ENCODE measurements at places on chromosomes 12 and 14.

DNA sequence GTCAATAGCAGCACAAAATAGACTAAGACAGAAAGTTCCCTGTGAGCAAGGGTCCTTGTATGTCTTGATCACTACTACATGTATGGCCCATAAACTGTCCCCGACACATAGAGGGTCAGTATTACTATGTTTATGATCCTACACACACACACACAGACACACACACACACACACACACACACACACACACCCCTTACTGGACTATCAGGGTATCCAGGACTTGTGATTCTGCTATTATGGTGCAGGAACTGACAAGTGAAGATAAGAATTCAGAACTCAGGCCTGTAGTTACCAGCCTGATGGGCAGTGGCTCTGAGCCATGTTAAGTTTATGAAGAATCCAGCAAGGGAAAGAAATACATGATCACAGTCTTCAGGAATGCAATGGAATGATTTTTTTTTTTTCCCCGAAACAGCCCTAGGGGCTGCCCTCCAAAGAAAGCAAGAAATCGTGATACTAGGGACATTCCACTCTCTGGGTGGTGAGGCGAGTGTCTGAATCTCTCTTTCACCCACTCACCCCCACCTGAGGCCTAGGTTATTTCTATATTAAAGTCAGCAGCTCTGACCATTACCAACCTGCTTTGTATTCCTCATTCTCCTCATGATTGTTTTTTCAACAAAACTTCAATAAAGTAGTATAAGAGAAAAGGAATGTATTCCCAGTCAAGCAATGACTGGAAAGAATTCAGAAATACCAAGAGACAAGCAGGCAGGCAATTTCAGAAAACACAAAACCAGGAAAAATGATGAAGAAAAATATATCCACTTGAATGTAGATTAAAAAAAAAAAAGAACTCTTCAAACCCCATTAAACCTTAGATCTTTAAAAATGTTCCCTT is 105.8 kb downstream of the AVPR1A start:
- no peak for DNase-seq

GRCh38 chr14:101791919-101792572 is 30.5 kb downstream of the PPP2R5C start:
- DNase-seq: no peak

DNA sequence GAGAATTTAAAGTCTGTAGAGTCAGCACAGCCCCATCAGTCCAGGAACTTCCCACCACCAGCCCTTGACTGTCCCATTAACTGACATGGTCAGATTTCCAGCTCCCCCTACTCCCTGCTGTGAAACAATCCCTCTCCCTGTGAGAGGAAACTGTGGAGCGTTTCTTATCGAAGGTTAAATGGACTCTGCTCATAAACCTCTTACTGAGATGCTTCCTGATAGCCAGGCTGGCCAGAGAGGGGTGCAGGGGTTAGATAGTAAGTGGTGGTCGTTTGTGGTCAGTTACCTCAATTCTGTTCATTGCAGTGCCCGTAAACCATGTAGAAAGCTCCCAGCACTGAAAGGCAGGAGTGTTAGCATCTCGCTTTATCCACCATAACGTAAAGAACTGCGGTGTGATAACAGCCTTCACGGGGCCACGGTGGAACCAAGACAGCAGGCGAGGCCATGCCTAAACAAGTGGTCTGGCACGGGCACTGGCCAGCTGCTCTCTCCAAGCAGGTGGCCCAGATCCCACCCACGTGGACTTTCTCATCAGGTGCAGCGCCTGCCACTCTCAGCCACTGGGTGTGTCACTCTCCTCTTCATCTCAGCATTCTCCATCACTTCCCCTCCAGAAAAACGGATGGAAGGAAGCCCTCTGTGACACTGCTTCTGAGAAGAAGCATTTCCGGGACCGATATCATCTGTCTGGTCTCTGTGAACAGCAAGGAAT is 102.2 kb downstream of the FBXL14 start:
- DNase-seq: no peak

GRCh38 chr12:122100568-122100967 is 22.0 kb downstream of the MLXIP start:
- no peak for DNase-seq

DNA sequence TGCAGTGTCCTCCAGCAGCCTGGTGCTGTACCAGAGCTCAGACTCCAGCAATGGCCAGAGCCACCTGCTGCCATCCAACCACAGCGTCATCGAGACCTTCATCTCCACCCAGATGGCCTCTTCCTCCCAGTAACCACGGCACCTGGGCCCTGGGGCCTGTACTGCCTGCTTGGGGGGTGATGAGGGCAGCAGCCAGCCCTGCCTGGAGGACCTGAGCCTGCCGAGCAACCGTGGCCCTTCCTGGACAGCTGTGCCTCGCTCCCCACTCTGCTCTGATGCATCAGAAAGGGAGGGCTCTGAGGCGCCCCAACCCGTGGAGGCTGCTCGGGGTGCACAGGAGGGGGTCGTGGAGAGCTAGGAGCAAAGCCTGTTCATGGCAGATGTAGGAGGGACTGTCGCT is 15.2 kb downstream of the C12orf43 start:
- no peak for DNase-seq

GRCh38 chr12:123150744-123151456 is at the start of gene PITPNM2:
PITPNM2 (minus strand) TSS chr12:123151090; CDS start chr12:123034590, 116,500 bp downstream.
- DNase-seq: no peak

GRCh38 chr12:107331912-107332311 is 238.6 kb upstream of the CRY1 start:
- DNase-seq: no peak

GRCh38 chr12:88145567-88146505 is 3.7 kb downstream of the TMTC3 start:
- no peak for DNase-seq

- no peak for DNase-seq
Observed at GRCh38 chr14:63428486-63428885, 109.8 kb upstream of the GPHB5 start.

DNA sequence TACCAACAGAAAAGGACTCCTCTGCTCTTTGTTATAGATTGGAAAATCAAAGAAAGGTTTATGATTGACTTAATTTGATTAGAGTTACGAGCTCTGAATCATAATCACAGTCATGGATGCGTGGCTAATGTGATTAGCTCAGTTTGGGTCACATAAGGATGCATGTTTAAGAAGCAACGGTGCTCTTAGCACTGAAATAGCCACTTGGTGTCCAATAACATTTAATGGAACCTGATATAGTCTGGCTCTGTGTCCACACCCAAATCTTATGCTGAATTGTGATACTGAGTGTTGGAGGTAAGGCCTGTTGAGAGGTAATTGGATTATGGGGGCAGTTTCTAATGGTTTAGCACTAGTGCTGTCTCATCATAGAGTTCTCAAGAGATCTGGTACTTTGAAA is 501.6 kb downstream of the SLC6A15 start:
- no peak for DNase-seq

DNA sequence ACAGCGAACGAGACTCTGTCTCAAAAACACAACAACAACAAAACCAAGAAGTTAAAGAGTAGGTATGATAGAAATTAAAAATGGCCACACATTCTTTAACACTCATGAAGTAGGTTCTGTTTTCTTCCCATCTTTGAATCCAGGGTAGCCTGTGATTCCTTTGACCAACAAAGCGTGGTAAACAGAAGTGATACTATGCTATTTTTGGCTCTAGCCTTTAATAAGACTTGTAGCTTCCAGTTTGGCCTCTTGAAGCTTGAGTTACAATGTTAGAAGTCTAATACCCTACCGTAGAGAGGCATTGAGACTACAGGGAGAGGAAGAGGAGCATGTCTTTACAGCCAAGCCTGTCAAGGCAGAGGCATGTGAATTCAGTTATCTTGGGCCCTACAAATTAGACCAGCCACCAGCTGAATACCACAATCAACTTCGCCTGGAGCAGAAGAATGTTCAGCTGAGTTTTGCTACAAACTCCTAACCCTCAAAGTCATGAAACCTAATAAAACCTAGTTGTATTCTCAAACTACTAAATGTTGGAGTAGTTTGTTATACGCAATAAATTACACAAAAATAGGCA is 4.9 kb upstream of the NEMF start:
- DNase-seq: no peak

Measured in right renal pelvis (tissue), 4 donors.